ENCODE measurements at places on chromosomes 12 and 14.
A peak's percentile ranks its signal among the peaks of the same experiment; 100 is the strongest.

- DNase-seq, result no peak
Measured at GRCh38 chr14:36014236-36014635, 162.3 kb downstream of the PTCSC3 start.

DNA sequence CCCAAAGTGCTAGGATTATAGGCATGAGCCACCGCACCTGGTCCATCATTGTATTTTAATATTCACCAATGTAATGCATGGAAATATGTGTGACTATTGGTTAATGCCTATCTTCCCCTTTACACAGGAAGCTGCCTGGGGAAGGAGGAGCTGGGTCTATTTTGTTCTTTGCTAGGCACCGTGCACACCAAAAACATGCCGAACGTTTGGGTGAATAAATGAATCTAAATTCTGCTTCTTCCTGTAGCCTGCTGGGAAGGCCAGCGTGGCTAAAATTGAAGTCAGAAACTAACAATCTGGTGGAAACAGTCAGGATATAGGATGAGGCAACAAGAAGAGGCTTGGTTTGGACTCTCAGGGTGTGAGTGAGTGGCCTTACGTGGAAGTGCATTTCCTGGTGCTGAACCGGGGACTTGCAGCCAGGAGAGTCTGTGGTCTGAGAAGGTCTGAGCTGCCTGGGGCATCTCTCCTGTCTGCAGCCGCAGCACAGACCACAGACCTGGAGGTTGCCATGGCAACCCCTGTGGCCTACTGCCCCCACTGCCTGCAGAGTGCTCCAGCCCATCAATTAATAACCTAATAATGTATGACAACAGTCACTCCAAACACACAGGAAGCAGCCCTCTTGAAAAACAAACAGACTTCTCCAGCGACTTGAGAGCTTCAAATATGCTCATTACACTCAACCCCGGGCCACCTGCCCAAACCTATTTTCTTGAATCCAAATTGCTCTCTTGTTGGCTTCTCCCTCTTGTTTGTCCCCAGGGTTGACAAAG is 5.5 kb upstream of the GPR68 start:
- peak; percentile 81 for DNase-seq

GRCh38 chr12:19332196-19332595 is 107.1 kb upstream of the AEBP2 start:
- DNase-seq, result no peak

- no peak for DNase-seq
Measured at GRCh38 chr12:122197612-122197966, 5.9 kb upstream of the B3GNT4 start.

GRCh38 chr12:57213058-57213715 is 3.4 kb upstream of the NXPH4 start:
- peak; percentile 87 for DNase-seq

- no peak for DNase-seq
Measured at GRCh38 chr12:27359578-27360340, 27.1 kb downstream of the BMAL2 start.

- no peak for DNase-seq
Measured at GRCh38 chr12:83843541-83843940, 1069.1 kb downstream of the SLC6A15 start.

DNA sequence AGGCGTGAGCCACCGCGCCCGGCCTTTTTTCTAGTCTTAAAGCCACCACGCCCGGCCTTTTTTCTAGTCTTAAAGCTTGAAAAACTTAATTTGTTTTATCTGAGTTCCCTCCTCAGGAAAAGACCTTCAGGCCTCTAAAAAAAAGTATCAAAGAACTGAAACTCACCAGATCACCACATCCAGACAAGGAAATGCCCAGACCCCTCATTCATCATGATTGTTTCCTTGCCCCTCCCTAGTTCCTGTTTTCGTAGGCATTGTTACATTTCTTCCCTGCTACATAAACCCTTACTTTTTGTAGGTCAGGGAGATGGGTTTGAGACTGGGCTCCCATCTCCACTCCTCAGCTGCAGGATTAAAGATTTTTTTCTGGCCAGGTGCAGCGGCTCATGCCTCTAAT is 21.1 kb upstream of the VWF start:
- DNase-seq, result no peak

DNA sequence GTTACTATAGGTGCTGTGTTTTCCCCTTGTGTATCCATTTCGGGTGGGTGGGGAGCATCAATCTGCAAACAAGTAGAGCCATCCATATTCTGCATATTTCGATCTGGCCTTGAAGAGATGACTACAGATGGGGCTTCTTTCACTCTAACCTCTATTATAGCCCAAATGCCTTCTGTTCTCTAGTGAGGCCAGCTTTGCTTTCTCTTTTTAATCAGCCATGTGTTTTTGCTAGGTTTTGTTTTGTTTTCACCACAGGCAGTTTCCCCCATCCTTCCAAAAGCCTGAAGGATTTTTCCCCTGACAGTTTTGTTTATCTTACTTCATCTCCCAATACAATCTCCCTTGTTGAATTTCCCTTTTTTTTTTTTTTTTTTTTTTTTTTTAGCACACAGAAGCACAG is 224.1 kb downstream of the BTG1 start:
- no peak for DNase-seq

GRCh38 chr12:106239951-106240335 is 7.9 kb downstream of the CKAP4 start:
- no peak for DNase-seq

- DNase-seq, result no peak
Measured at GRCh38 chr12:56596815-56597214, 33.3 kb downstream of the BAZ2A start.

GRCh38 chr12:109595321-109595902 is 21.8 kb downstream of the MVK start:
- DNase-seq, result no peak

GRCh38 chr14:63076488-63076887 is 31.2 kb upstream of the KCNH5 start:
- no peak for DNase-seq

GRCh38 chr12:69949311-69950002 is 124.4 kb downstream of the MYRFL start:
- DNase-seq, result no peak

GRCh38 chr12:98402091-98402490 is 113.3 kb upstream of the TMPO start:
- DNase-seq, result no peak

GRCh38 chr12:34304001-34304400 is 281.7 kb downstream of the ALG10 start:
- no peak for DNase-seq

DNA sequence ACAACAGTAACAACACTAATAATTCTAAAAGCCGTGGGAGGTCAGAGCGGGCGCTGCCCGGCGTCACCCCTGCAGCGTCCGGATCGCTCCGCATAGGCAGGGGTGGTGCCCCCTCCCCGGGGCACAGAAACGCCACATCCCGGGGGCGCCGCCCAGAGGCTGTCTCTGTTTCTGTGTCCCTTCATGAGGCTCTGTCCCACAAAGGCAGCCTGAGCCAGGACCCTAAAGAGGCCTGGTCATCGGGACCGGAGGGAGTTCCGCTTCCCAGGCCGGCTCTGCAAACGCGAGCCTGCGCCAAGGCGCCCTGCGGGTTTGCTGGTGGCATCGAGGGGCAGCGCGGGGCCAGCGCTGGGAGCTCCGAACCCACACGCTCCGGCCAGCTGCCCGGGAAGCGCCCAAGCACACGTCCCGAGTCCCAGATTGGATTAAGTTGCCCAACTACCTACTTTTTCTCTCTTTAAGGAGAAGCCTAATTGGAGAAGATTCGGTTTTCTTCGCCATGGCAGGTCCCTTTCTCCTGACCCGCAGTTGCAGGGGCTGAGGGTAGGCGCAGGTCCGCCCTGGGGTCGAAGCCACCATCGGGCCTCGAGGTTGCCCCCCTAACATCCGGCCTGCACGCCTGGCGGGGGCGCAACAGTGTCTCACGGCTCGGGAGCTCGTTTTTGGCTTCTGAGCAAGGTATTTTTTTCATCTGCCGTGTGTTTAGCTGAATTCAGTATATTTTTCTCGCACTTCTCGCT is 421.7 kb downstream of the VRK1 start:
- no peak for DNase-seq

DNA sequence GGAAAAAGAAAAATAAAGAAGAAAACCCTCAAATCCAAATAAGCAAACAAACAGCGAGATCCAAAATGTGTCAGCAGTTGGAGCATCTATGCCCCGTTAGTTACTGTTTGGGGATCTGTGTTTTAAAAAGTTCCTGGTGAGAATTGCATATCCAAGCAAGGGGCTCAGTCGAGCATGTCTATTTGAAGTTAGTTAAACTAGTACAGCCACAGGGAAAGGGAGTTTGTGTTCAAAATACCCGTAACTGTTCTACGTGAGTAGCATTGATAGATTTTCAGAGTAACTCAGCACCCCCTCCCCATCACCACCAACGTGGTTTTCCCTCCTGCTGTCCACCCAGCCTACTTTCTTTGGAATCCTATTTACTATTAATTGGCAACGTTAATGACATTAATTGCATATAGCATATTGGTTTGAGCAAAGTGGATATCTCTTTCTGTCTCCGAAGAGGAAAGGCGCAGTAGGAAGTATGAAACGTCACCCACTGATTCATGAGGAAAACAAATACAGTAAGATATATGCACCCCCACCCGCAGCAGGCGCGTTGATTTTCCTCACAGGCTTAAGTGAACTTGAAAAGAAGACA is 1.5 kb downstream of the NPAS3 start:
- peak; percentile 46 for DNase-seq

GRCh38 chr14:103707329-103708263 is 7.7 kb downstream of the XRCC3 start:
- DNase-seq, result no peak

- no peak for DNase-seq
Measured at GRCh38 chr12:29041621-29042020, 107.5 kb upstream of the FAR2 start.

- no peak for DNase-seq
Measured at GRCh38 chr12:25248137-25248536, 2.6 kb downstream of the KRAS start.

DNA sequence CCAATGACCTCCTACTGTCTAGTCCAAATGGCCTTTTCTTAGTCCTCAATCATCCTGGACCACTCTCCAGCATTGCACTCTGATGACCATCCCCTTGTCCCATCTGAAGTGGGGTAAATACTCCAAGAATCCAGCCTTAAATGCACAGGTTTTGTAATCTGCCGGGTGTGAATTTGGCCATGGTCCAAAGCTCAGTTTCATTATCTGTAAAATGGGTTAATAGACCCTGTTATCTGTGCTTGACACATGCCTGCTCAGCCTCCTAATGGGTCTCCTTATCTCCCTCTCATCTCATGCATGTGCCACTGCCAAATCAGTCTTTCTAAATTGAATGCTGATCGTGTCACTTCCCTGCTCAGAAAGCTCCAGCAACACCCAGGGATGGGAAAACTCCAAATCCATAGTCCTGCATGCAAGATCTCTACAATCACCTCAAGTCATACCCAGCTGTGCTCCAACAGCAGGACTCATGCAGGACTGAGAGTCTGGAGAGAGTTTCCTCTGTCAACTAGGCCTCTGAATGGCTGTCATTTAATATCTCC is 22.3 kb downstream of the LGR5 start:
- no peak for DNase-seq

GRCh38 chr12:94203181-94203546 is 54.8 kb downstream of the PLXNC1 start:
- no peak for DNase-seq

DNA sequence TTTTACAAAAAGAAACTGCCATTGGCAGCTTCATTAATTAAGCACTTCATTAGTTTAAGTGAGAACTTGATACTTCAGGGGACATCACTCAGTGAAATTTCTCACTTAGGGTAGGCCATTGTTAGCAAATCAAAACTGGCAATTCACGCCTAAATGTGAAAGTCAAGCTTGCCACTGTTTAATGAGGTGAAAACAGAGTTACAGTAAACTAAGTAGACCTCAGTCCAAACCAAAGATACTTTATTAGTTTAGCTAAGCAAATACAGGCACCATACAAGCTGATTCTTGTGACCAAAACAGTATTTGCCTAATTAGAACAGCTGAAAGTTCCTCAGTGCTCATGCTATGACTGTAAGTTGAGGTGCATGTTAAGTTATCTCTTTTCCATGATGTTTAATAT is 176.5 kb upstream of the CPNE8 start:
- DNase-seq, result peak; percentile 12

DNA sequence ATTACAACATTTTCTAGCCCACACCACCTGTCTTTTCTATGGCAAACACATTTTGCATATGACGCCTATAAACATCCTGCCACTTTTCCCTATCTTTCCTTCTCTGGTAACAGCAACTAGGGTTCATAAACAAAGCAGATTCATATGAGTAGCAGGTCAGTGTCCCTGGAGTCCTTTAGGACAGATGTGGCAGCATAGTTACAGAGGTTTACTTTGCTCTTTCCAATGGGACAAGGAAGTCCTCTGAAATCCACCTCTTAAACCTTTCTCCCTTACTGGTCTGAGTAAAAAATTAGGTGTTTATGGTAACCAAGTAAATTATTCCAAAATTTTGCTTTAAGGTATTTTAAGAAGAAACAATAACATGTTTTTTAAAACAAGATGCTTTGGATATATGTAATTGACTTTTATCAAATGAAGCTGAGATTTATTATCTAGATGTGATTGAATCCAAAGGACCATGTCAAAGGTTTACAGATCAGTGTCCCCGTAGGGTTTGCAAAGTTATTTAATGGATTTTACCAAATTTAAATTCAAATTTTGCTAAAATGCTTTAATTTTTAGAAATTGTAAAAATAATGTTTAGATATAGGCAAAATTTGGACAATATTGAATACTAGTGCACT is 79.2 kb upstream of the PAWR start:
- no peak for DNase-seq

- no peak for DNase-seq
Measured at GRCh38 chr12:104910196-104910840, 47.8 kb downstream of the SLC41A2 start.

- DNase-seq, result no peak
Measured at GRCh38 chr14:104753528-104754212, 723 bp downstream of the SIVA1 start.

DNA sequence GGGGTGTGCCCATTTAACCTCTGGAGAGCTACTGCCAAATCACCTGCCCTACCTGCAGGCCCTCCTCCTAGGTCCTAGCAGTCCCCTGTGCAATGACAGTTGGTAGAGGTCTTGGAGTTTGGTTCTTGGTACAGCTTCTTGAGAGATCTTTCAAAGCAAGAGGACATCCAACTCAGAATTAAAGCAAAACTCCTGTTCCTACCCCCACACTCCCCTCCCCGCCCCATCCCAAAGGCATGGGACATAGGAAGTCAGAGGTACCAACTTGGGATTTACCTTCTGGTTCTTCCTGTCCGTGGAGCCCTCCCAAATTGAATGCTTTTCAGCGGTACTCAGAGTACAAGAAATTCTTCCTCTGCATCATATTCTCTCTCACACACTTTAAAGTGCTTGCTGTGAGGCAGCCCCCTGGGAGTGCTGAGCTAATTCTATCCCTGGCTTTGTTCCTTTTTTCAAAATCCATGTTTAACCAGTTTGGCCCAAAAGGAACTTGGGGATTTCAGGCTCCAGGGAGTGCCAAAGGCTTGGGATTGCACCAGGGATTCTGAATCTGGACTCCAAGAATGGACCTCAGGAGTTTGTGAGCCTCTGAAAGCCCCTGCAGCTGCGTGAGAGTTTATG is 40.8 kb downstream of the GALNT16 start:
- DNase-seq, result no peak

DNA sequence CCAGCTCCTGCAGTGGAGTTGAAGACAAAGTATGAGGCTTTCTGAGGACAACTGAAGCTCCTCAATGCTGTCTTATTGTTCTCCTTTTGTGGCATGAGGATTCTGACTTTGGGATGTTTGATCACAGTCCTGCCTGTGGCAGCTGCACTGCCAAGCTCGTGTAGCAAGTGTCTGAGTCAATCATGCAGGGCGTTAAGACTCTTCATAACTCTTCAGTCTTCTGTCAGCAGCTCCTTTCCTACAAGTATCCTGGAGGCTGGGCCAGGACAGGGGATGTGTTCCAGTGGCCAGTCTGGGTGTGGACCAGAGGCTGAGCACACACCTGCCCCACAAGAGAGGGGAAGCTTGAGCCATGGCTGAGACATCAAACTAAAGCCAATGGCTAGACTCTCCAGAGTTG is 94.3 kb downstream of the PELI2 start:
- no peak for DNase-seq
